Astrocyte of the spinal cord (primary cell): ENCODE measurements at places on chromosomes 11 and 22.

DNA sequence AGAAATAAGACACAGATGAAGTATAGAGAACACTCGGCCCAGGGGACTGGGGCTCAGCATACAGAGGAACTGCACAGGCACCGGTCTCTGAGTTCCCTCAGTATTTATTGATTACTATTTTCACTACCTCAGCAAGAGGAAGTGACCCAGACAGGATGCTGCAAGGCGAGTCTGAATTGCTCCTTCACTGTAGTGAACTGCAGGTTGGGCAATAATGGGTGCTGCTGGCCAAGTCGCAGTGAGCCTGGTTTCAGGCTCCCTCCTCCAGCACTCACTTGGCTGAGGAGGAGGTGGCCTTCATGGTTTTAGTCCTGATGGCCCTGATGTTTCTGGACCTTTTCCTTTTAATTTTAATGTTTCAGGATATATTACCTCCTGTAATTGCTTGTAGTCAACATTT lies 10.4 kb downstream of the OR52K2 start:
- no peak for DNase-seq

DNA sequence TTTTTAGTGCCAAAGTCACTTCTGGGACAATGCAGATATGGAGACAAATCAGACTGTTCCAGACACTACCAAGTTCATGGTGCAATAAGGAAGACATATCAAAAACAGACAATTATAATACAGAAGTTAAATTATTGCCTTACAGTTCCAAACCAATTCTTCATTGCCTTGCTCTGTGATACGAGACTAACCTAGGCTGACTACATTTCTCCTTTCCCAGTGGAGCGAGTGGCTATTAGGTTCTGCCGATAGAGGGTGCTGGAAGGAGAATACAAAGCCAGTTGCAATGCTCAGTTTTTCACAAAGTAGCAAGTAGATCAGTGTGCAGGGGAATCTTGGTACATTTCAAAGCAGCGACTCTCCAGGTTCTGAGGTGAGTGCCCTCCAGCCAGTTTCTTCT lies 67.8 kb downstream of the FAM168A start:
- DNase-seq, result no peak

- DNase-seq, result no peak
These were observed 1.5 kb downstream of the ZC3H7B start for GRCh38 chr22:41302811-41303210.

DNA sequence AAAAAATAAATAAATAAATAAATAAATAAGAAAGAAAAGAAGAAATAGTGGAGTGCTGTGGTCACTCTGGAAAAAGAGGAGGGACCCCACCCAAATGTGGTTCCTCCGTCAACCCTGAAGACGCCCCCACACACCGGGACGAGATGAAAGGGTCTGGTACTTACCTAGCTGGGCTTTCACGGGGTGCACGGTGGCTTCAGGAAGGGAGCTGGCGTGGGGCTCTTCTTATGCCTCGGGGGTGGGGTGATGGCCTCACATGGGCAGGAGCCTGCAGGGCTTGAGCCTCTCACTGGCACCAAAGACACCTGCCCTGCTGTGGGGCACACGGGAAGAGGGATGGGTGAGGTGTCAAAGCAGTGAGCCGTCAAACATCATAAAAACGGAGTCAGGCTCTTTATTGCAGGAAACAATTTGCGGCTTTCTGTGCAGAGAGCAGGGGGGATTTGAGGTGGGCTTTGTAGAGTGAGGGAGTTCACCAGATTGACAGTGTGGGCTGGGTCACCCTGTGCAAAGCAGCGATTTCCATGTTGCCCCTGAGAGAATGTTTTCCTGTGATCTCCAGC lies 28.0 kb upstream of the KRTAP5-6 start:
- DNase-seq, result no peak
